DND-41 (cell line): ENCODE measurements at places on chromosomes 5 and 9.

DNA sequence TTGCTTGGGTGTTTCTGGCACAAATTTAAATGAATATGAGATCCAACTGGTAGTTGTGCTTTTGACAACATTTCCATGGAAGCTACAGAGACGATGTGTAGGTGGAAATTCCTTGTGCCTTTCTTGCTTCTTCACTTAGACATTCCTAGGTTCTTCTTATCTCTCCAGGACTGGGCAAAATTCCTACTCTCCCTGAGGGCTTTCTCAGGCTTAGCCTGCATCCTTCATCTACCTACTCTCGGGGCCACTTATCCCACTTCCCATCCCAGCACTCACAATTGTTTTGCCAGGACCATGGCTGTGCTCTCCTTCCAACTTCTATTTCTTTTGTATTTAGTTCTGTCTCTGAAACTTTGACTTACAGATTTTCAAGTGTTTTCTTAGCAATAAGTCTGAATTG is 17.8 kb upstream of the SPINK1 start:
- no peak overlapping the region for H3K27ac ChIP-seq
- DNase-seq = no peak
- no peaks in the 10 kb centered on the region for H3K4me1 ChIP-seq
- H3K36me3 ChIP-seq = no peaks in the 10 kb centered on the region
- no peak overlapping the region for H3K4me3 ChIP-seq

DNA sequence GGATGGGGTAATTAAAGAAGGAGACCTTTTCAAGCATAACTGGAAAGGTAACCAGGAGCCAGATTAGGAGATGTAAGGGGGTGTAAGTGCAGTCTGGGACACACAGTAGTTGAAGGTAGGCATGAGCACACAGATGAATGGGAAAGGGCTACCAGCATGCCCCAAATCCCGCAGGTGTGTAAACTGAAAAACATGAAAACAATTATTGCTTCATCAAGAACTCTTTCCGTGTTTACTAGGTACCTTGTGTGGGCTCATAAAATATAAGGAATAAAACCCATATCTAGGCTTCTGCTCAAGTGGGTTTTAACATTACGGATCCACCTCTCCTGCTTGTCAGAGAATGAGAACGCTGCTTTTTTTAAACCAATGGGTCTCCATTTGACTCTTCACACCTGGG is 1.1 kb downstream of the MAPKAP1 start:
- H3K4me3 ChIP-seq = peak overlapping the region; percentile 99
- peaks cover 27% of the 10 kb centered on the region for H3K4me1 ChIP-seq
- no peaks in the 10 kb centered on the region for H3K27me3 ChIP-seq
- peaks cover 6% of the 10 kb centered on the region for H3K36me3 ChIP-seq
- no peak for DNase-seq

DNA sequence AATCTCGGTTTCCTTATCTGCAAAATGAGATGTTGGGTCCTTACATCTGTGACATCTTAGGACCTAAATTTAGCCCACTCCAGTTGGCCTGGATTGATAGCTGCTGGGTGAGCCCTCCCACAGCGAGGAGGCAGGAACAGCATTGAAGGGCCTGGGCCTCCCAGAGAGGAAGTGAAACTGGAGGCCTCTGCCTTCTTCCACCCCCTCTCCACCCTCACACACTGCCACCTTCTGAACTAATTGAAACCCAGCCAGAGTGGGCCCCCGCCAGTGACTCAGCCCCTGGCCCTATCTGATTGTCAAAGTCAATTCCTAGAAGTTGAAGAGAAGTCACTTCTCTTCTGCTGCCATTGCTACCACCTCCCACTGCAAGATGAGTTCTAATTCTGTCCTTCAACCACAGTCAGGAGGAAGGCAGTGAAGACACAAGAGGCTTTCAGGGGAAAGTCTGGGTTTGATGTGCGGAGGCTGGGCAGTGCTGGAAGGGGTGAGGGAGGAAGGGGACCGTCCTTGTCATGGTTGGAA is 55.2 kb upstream of the NEK6 start:
- DNase-seq = peak; percentile 82
- H3K27me3 ChIP-seq = no peaks in the 10 kb centered on the region
- no peaks in the 10 kb centered on the region for H3K36me3 ChIP-seq
- H3K4me1 ChIP-seq = 0 out of 2 replicates have a peak, but pooled peaks cover 9% of the 10 kb centered on the region

- H3K27ac ChIP-seq = peak overlapping the region; percentile 97
- H3K27me3 ChIP-seq = no peaks in the 10 kb centered on the region
- no peak for DNase-seq
Observed at GRCh38 chr5:158236511-158237335, 377.8 kb upstream of the CLINT1 start.

GRCh38 chr5:92505145-92505544 is 1075.9 kb downstream of the NR2F1-AS1 start:
- H3K27me3 ChIP-seq = no peaks in the 10 kb centered on the region
- no peaks in the 10 kb centered on the region for H3K36me3 ChIP-seq
- no peak overlapping the region for H3K4me3 ChIP-seq
- H3K27ac ChIP-seq = no peak overlapping the region

GRCh38 chr9:136303825-136304416 is at the start of gene CCDC187:
Gene CCDC187 (minus strand): TSS chr9:136304094. CDS start chr9:136303830, 264 bp downstream.
- H3K27me3 ChIP-seq = no peaks in the 10 kb centered on the region
- H3K27ac ChIP-seq = no peak within 1 kb of the TSS
- H3K36me3 ChIP-seq = no peaks in the 10 kb centered on the region
- H3K4me3 ChIP-seq = no peak within 1 kb of the TSS
- H3K4me1 ChIP-seq = no peaks in the 10 kb centered on the region; the same call in 1 of the 2 replicates

GRCh38 chr5:1789834-1790471 is 9.7 kb downstream of the MRPL36 start:
- peaks cover 13% of the 10 kb centered on the region for H3K4me1 ChIP-seq
- H3K27me3 ChIP-seq = no peaks in the 10 kb centered on the region
- no peak overlapping the region for H3K27ac ChIP-seq
- no peak overlapping the region for H3K4me3 ChIP-seq

- no peak overlapping the region for H3K4me3 ChIP-seq
- no peak overlapping the region for H3K27ac ChIP-seq
- no peaks in the 10 kb centered on the region for H3K27me3 ChIP-seq
- DNase-seq = no peak
- H3K36me3 ChIP-seq = no peaks in the 10 kb centered on the region
- no peaks in the 10 kb centered on the region for H3K4me1 ChIP-seq
Observed at GRCh38 chr5:26757941-26758340, 280.4 kb downstream of the CDH9 start.

GRCh38 chr9:24616863-24617262 is 71.2 kb upstream of the IZUMO3 start:
- H3K4me3 ChIP-seq = no peak overlapping the region
- H3K27me3 ChIP-seq = no peaks in the 10 kb centered on the region
- H3K36me3 ChIP-seq = no peaks in the 10 kb centered on the region
- no peak overlapping the region for H3K27ac ChIP-seq
- no peaks in the 10 kb centered on the region for H3K4me1 ChIP-seq
- DNase-seq = no peak

DNA sequence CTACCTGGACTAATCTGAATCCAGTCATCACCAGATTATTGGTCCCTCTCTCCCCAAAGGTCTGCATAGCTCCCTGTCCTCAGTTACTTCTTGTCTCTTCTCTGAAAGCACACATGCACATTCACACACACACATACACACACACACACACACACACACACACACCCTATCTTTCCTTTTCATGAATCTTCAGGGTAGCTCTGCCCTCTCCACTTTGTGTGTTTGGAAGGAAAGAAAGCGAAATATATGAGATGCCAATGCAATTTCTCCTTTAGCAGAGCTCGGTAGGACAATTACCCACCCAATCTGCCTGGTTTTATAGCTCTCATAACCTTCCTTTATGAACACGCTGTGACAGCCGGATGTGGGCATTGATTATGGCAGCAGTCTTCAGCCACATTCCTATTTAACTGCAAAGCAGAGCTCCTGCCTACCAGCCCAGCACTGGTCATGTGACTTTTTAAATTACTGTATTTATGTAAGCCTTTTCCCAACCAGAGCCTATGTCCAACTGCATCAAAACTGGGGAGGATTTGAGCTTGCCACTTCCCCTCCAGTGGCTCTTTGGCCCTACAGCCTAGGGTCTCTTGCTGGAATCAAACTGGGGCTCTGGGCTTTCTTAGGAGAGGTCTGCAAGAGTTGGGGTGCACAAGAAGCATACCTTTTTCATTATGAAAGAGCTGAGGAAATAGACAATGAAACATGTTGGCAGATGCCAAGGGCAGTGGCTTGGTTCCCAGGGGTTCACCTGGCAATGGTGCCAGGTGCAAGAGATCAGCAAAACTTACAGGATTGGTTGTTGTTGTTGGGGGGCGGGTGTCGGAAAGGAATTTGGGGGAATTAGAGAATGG is 20.8 kb upstream of the MATR3 start:
- DNase-seq = peak; percentile 80
- H3K4me3 ChIP-seq = peak overlapping the region; percentile 74
- peaks cover 22% of the 10 kb centered on the region for H3K36me3 ChIP-seq
- H3K4me1 ChIP-seq = peaks cover 60% of the 10 kb centered on the region
- H3K27ac ChIP-seq = peak overlapping the region; percentile 75
- H3K27me3 ChIP-seq = no peaks in the 10 kb centered on the region

GRCh38 chr9:127812936-127813675 is 10.4 kb downstream of the FPGS start:
- DNase-seq = no peak
- peaks cover 72% of the 10 kb centered on the region for H3K36me3 ChIP-seq
- H3K27ac ChIP-seq = no peak overlapping the region
- no peak overlapping the region for H3K4me3 ChIP-seq

GRCh38 chr5:51271261-51271660 is 112.0 kb upstream of the ISL1 start:
- DNase-seq = no peak
- H3K27me3 ChIP-seq = no peaks in the 10 kb centered on the region
- no peak overlapping the region for H3K4me3 ChIP-seq

DNA sequence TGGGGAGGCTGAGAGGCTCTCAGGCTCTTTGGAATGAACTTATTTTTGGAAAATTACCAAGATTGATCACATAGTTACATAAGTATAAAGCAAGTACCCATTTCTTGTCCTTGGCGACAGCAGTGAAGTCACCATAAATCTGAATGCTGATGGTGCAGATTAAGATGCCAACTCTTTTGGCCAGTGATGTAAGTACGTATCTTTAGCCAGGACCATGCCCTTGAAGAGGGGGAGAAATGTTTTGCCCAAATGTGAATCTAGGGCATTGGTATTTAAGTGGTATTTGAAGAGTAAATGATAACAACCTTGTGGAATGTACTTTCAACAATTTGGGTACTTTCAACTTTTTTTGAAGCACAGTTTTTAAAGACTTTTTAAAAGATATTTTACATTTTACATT is 68.2 kb upstream of the RAD23B start:
- H3K36me3 ChIP-seq = no peaks in the 10 kb centered on the region
- H3K27ac ChIP-seq = no peak overlapping the region
- H3K4me1 ChIP-seq = no peaks in the 10 kb centered on the region
- H3K4me3 ChIP-seq = no peak overlapping the region
- no peak for DNase-seq
- no peaks in the 10 kb centered on the region for H3K27me3 ChIP-seq

DNA sequence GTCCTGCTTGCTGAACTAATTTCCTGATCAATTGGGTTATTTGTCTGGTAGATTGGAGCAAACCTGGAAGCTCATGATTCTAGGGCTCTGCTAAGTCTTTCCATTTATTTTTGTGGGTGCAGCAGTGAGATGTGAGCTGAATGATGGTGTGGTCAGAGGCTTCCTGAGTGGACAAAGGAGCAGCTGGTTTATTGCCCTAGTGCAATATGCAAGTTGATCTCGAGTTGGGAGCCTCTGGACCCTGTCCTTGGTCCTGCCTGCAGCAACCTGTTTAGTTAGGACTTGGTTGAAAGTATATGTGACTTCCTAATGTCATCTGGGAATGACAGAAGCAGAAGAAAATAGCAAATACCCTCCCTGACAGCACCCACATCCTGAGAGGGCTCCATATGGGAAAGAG is 4.2 kb upstream of the UNC5A start:
- no peaks in the 10 kb centered on the region for H3K4me1 ChIP-seq
- no peak overlapping the region for H3K4me3 ChIP-seq
- H3K36me3 ChIP-seq = no peaks in the 10 kb centered on the region
- DNase-seq = peak; percentile 25
- no peak overlapping the region for H3K27ac ChIP-seq

DNA sequence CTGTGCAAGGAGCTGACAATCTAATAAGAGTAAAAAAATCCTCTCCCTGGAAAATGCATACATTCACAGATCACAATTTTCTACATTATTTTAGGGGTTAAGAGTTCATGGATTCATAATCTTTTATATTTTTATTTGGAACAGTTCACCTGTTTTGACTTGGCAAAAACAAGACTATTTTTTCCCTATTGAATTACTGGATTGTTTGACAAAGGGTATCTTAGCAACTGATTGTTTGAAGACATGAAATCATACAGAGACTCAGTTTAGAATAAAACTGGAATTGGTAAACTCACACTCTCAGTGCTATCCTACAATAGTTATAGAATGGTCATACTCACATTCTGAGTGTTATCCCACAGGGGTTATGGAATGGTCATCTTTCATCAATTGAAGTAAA is 358.2 kb upstream of the PTGER4 start:
- H3K27me3 ChIP-seq = no peaks in the 10 kb centered on the region
- no peaks in the 10 kb centered on the region for H3K36me3 ChIP-seq
- peaks cover 6% of the 10 kb centered on the region for H3K4me1 ChIP-seq

GRCh38 chr5:122612901-122613300 is 162.0 kb upstream of the SNX2 start:
- H3K4me3 ChIP-seq = no peak overlapping the region
- H3K27ac ChIP-seq = no peak overlapping the region
- no peak for DNase-seq
